Right atrium auricular region (tissue), 2 donors: ENCODE measurements at places on chromosomes 2 and 18. TPM values are rescaled to one million over a fixed set of nuclear protein-coding genes. Genes with fewer than 3 reads are reported as not detected.

C2orf66 gene
- not detected for total RNA-seq

AGXT gene
- total RNA-seq, result not detected

SULT1C2 gene
- total RNA-seq, result not detected

DNA sequence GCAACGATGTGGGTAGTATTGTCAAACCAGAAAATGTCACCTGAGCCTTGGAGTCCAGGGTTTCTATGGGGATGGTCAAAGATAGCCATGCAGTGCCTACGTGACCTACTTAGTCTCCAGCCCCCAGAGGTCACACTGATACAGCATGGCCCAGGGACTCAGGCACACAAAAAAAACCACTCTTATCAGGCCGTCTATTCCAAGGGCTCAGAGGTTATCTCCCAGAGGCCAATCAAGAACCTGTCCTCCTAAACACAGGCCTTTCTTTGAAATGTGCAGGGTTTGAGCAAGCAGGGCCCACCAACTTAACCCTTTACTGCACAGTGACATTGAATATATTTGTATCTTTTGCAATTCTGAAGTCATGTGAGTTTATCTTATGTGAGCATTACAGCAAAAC is 82.7 kb downstream of the MRO start:
- no peak overlapping the region for H3K27ac ChIP-seq
- no peak overlapping the region for H3K4me3 ChIP-seq
- no peaks in the 10 kb centered on the region for H3K4me1 ChIP-seq
- no peaks in the 10 kb centered on the region for H3K27me3 ChIP-seq
- H3K36me3 ChIP-seq, result no peaks in the 10 kb centered on the region

- H3K4me3 ChIP-seq, result no peak overlapping the region
- H3K4me1 ChIP-seq, result peaks cover 20% of the 10 kb centered on the region
- DNase-seq, result no peak
- no peak overlapping the region for H3K27ac ChIP-seq
- no peaks in the 10 kb centered on the region for H3K36me3 ChIP-seq
These were observed 58.1 kb upstream of the GPC1 start for GRCh38 chr2:240377366-240377765.
